ENCODE measurements at places on chromosomes 1 and 21. TPM values are rescaled to one million over a fixed set of nuclear protein-coding genes. Genes with fewer than 3 reads are reported as not detected.

The C1QA gene
- total RNA-seq: not detected

The SPRR1B gene
- not detected for total RNA-seq

The JAM2 gene
- total RNA-seq: 0.22 TPM

- peak; percentile 30 for DNase-seq
These were observed 730 bp downstream of the CDC42SE1 start for GRCh38 chr1:151058692-151059091.

The SPATA21 gene
- total RNA-seq: not detected

- no peak for DNase-seq
These were observed 9.5 kb downstream of the ST6GALNAC5 start for GRCh38 chr1:76876655-76877395.

- no peak for DNase-seq
These were observed 518.9 kb downstream of the BRINP3 start for GRCh38 chr1:189958756-189959155.

- no peak for DNase-seq
These were observed 2.0 kb downstream of the PIK3CD start for GRCh38 chr1:9653491-9654050.

DNA sequence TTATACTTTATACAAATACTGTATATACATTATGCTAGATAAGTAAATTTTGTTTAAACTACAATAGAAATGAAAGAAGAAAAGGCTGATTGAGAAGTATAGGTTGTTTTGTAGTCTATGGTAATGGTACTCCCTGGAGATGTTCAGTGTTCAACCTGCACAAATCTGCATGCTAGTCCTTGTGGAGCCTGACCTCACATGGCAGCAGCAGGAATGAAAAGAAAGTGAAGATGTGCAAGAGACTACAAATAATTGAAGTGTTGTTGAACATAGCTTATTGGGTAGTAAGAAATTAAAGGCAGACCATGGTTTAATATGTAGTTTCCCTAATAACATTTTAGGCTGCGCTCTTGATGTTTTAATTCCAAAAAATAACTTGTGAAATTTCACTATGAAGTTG is 201.2 kb downstream of the TGFB2 start:
- no peak for DNase-seq
